ENCODE measurements at places on chromosomes 2 and 18.

DNA sequence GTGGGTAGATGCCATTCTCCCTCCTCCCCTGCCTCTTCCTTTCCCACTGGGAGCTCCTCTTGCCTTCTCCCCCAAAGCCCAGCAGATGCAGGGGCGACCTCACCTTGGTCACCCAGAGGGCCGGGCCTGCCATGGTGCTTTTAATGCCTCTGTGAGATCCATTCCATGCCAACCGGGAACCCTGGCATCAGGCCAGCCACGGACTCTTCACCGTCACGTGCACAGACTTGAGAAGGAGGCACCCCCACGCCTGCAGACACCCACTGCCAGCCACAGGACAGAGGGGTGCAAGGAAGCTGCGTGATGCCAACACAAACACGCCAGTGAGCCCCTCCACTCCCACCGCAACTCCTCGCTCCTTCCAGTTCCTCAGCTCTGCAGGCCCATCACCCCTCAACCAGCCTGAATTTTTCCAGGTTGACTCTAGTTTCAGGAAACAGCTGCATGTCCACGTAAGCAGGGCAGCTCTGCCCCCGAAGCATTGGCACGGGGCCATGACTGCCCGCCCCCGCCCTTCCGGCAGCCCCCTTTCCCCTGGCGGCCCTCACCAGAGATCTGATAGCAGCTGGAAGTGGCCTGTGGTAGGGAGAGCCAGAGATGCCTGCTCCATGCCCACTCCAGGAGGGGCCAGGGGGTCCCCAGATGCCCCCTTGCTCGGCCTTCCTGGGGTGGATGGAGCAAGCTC, 50.8 kb downstream of the DNMT3A start:
- DNase-seq = no peak

DNA sequence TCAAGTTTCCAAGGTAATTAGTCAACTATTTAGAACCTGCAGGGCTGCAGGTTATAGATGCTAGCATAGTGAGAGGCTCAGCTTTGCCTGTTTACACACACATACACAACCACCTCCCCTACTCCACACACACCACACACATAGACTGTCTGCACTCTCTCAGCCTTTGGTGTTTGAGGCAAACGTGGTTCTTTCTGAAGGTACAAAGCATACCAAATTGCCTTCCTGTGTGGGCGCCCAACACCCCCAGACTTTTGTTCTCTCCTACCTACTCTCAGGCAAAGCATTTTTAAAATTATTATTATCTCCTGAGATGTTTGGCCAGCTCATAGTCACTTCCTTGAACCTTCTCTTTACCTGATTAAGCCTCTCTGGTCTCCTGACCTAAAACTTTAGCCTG, 44.9 kb downstream of the MYO3B start:
- no peak for DNase-seq

GRCh38 chr2:235721625-235722024, 227.8 kb downstream of the AGAP1 start:
- no peak for DNase-seq

DNA sequence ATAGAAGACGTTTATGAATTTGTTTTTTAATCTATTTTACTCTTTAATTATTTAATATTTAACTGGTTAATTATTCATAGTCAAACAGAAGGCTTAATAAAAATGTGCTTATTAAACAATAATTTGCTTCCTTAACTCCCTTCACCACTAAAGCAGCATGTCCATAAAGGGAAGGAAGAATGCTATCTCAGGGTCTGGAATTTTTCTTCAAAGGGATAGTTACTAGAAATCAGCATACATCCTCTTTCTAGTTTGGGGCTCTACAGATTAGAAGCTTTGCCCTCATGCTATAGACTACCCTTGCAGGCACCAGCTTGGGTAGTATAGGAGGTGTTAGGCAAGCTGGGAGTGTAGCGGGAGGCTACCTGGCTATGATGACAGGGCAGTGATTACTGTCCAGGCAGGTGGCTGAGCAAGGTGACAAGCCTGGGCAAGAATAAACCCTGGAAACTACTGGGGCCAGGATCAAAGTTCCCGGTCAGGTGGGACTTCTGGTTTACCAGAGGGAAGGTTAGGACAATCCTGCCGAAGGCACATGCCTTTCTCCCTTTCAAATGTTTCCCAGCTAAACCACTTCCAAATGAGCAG, 276.0 kb upstream of the REV1 start:
- no peak for DNase-seq
